ENCODE measurements at places on chromosomes 3 and 15. TPM values are rescaled to one million over a fixed set of nuclear protein-coding genes. Genes with fewer than 3 reads are reported as not detected.

- no peak for ATAC-seq
Measured at GRCh38 chr15:31346367-31347066, 19.9 kb downstream of the KLF13 start.

DNA sequence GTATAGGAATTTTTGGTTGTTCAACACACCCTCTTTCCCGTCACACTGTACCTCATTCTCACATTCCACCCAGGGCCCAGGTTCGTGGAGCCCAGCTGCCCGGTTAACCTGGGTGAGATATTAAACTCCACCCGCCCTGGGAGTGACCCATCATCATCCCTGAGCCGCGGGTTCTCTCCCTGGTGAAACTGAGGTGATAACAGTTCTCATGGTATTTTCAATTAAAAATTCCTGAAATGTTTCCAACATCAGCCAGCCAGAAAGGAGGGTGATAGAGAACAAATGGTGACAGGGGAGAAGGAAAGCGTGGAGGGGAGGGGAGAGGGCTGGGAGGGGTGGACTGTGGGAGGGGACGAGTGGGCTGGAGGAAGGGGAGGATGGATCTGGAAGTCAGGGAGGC, 148.8 kb downstream of the ALDH1A2 start:
- ATAC-seq = no peak

DNA sequence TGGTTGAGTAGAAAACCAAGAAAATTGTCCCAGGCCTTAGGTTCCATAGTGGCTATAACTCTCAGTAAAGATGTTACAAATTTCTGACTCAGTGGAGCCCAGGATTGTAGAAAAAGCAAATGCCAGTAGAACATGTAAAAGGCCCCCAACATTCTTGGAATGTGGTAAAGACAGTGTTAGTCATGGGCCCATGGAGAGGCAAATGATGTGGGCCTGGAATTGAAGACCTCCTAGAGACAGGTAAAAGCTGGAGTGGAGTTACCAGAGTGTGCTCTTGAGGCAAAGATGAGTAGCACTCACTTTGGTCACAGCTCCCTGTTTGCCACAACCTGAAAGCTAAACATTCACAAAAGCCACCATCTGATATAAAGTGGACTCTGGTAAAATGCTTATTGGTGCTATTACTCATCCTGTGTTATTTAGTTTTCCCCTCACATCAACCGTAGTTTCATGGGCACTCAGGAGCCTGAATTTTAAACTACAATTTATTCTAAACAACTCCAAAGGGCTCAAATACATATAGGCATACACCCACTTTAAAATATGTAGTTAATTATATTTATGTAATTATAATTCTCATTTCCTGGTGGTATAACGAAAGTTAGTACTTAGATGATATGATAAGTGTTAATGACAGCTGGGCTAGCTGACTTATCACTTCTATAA, 359.6 kb upstream of the NECTIN3 start:
- ATAC-seq = no peak

DNA sequence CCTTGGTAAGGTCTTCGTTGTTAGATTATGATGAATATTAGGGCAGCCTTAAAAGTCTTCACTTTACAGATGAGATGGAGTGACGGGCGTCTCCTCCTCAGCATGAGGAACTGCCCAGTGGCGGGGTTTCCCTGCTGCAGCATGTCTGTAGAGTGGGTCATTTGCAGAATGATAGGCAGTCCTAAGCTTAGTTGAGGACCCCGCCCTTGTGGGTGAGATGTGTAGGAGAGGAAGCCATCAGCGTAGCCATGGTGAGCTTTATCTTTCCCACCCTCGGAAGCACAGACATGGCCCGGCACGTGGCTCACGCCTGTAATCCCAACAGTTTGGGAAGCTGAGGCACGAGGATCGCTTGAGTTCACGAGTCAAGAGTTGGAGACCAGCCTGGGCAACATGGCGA, 877 bp downstream of the NIT2 start:
- no peak for ATAC-seq

- no peak for ATAC-seq
Measured at GRCh38 chr15:39942101-39942752, 8.3 kb downstream of the EIF2AK4 start.

DNA sequence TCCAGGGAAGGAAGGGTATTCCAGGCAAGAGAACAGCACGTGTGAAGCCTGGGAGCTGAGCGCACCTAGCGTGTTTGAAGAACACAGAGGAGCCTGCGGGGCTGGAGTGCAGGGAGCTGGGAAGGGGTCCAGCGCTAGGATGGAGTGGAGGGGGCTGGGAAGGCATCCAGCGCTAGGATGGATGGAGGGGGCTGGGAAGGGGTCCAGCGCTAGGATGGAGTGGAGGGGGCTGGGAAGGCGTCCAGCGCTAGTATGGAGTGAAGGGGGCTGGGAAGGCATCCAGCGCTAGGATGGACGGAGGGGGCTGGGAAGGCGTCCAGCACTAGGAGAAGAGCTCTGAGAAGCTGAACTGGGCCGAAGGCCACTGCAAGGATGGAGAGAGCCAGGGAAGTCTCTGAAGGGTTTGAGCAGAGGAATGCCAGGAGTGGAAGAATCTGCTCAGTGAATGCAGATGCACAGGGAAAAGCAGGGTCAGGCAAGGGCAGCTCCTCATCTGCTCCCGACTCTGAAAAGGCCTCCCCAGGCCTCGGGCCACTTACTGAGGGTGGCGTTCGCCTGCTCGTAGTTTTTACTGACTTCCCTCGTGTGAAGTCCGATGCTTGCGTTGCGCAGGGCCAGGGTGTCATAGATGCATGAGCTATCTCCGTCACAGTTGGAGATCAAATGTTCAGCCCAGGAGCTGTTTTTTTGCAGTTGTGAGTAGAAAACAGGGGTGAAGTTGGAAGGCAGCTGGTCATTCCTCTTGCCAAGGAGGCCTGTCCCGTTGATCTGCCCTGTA, 39.8 kb downstream of the MUC20 start:
- no peak for ATAC-seq

DNA sequence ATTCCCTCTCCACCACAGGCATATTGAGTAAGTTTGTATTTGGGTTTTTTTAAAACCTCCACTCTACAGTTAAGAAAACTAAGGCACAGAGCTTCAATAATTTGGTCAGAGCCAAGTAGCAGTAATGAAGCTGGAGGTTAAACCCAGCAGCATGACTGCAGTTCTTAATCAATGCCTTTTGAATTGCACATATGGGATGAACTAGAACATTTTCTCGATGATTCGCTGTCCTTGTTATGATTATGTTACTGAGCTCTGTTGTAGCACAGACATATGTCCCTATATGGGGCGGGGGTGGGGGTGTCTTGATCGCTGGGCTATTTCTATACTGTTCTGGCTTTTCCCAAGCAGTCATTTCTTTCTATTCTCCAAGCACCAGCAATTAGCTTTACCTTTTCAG, 1.6 kb upstream of the CCR5 start:
- no peak for ATAC-seq

DNA sequence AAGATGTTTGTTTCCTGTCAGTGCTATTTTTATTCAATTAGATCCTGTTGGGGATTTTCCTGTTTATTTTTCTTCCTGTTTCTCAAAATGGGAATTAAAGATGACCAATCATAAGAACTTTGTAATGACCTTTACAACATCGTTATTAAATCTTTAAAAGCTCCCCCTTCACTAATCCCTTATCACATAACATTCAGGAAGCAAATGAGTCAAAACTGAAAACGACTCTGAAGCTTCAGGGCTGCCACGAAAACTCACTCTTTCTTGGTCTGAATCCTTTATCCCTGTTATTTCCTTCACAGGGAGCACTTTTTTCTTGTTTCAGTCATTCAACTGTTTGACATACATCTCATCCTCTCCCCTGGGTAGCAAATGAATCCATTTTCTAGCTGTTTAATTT, 75.8 kb upstream of the MB21D2 start:
- no peak for ATAC-seq

DNA sequence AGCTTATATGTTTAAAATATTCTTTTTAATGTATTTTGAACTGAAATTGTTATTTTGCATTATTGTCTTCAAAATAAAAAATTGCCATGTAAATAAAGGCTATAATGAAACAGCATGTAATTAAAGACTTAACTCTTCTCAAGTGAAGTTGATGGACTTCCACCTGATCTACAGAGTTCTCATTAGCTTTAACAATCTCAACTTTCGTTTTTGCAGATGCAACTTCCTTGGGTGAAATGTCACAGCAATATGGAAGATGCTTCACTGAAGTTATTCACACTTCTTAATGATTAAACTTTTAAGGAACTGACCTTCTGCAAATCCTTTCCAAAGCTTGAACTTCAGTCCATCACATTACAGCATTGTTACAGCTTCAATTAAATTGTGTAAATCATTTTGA, 63.6 kb downstream of the OSTN start:
- ATAC-seq = no peak

- no peak for ATAC-seq
Measured at GRCh38 chr3:110343945-110344344, 727.7 kb upstream of the NECTIN3 start.

DNA sequence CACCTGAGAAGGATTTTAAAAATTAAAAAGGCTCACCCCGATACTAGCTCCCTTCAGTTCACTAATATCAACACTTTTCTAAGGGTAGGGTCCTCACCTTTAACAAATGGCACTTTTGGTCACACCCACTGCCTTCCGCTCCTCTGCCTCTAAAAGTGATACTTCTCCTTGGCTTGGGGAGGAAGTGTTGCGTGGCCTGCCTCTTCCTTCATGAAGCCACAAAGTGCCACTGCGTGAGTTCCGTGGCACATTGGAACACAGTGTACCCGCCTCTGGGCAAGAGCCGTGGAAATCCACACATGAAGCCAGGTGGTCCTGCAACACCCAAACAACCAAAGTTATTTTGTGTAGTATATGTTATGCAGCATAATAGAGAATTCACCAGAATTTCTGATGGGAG, 3.9 kb downstream of the B4GALT4 start:
- no peak for ATAC-seq

DNA sequence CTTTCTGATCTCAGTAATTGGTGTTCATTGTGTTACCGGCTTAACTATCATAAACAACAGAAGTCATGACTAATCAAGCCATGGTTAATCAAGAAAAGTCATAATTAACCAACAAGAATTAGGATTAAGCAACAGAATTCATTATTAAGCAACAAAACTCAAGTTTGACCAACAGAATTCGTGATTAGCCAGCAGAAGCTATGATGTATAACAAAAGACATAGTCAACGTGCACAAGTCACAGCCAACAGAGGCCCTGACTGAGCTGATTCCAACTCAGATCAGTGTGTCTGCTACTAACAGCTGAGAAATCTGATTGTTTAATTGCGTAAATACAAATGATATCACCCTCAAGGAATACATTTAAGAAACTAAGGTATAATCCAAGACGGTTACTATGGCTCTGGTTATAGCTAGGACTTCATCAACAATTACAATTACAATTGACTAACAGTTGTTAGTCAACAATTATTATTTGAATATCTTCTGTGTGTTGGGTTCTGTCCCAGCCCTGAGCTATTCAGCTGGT, 67.7 kb downstream of the RARB start:
- no peak for ATAC-seq

DNA sequence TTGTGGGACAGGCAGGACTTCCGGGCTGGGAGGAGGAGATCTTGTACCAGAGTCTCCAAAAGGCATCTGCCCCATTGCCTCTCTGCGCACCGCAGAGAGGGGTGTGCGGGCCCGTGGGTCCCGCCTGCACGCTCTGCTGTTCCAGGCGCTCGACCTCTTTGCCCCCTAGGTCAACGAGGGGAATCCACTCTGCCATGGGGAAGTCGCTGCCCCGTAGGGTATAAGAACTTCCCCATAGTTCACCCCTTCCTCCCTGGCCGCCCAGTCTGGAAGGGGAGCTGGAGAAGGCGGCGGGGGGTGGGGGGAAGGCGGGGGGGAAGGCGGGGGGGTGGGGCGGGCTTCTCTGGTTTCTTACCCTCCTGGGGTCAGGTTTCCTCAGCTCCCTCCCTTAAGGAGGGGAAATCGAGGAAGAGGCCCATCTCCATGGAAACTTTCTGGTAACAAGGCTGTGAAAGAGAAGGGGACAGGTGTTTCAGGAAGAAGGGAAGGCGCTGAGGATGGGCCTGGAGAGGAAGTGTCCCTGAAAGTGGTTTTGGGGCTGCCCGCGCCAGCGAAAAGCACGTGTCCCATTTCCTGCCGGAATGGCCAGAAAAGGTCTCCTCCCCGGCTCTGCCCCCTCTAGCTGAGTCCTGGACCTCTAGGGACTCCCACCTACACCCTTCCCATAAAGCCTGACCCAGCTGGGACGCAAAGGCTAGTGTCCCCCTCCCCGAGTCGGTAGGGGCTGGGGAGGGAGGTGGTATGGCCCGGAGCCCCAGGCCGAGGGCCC, 27.5 kb downstream of the NR1I2 start:
- ATAC-seq = no peak

DNA sequence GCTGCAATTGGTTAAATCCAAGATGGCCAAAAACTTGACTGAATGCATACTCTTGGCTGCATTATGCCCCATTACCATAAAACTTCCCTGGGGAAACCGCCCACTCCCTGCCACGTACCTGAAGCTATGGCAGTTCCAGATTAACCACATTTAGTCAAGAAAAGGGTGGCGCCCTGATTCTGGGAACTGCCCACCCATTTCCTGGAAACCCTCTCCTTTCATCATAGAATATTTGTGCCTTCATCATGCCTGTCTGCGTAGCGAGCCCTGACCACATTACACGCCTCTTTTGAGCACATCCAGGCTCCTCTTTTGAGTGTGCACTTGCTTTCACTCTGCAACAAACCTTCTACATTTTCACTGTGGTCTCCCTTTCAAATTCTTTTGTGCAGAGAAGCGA, 5.2 kb downstream of the LINS1 start:
- no peak for ATAC-seq

GLT8D1 gene
- 56.6 TPM for total RNA-seq

CADM2 gene
- 0.15 TPM for total RNA-seq

IMPG2 gene
- total RNA-seq = 0.92 TPM

CCRL2 gene
- total RNA-seq = 0.50 TPM

PXYLP1 gene
- total RNA-seq = 41.9 TPM

ACSBG1 gene
- total RNA-seq = 9.1 TPM
